Activated naive CD8-positive, alpha-beta T cell treated with anti-CD3 and anti-CD28 coated beads for 36 hours (primary cell): ENCODE measurements at places on chromosomes 5 and 9. TPM values are rescaled to one million over a fixed set of nuclear protein-coding genes. Genes with fewer than 3 reads are reported as not detected.

Gene ACSL6
- 5.8 TPM for total RNA-seq

Gene CNTNAP3B
- total RNA-seq = not detected

Gene TRPM3
- not detected for total RNA-seq

Gene TMEM215
- not detected for total RNA-seq

Gene DND1
- total RNA-seq = 2.7 TPM

Gene MFAP3
- 14.1 TPM for total RNA-seq

Gene SPINK6
- total RNA-seq = not detected

Gene SPARC
- total RNA-seq = 0.66 TPM

Gene MCTP1
- total RNA-seq = 1.3 TPM

Gene CTXN3
- total RNA-seq = not detected

Gene SPINK4
- total RNA-seq = not detected

Gene LCN9
- total RNA-seq = not detected

Gene SLC22A4
- 0.95 TPM for total RNA-seq

Gene IFNA2
- not detected for total RNA-seq

Gene ATP6V0E1
- total RNA-seq = 118 TPM

Gene BTNL3
- not detected for total RNA-seq

Gene GPR150
- 0.34 TPM for total RNA-seq

Gene ENTPD2
- total RNA-seq = not detected

Gene PPP2R2B
- 0.30 TPM for total RNA-seq

Gene FST
- 0.10 TPM for total RNA-seq

Gene ZDHHC11B
- total RNA-seq = not detected

Gene TLX3
- total RNA-seq = not detected

Gene XRCC4
- 11.4 TPM for total RNA-seq

Gene SOHLH1
- total RNA-seq = not detected

Gene IL13
- total RNA-seq = 0.44 TPM

Gene KCNV2
- total RNA-seq = not detected

Gene CNOT6
- 37.5 TPM for total RNA-seq

Gene GDNF
- total RNA-seq = not detected

Gene ADAMTS6
- total RNA-seq = 1.6 TPM

Gene PCDHGB4
- total RNA-seq = not detected

Gene POLR3G
- total RNA-seq = 25.7 TPM

Gene SLC45A2
- total RNA-seq = not detected

Gene GLRA1
- not detected for total RNA-seq

Gene NEUROG1
- total RNA-seq = not detected

Gene C5orf52
- not detected for total RNA-seq
